Activated naive CD8-positive, alpha-beta T cell treated with anti-CD3 and anti-CD28 coated beads for 36 hours (primary cell): ENCODE measurements at places on chromosomes 5 and 9. TPM values are rescaled to one million over a fixed set of nuclear protein-coding genes. Genes with fewer than 3 reads are reported as not detected.

GRCh38 chr5:163565931-163566608, 60.7 kb downstream of the MAT2B start:
- peak; percentile 33 for DNase-seq

DNA sequence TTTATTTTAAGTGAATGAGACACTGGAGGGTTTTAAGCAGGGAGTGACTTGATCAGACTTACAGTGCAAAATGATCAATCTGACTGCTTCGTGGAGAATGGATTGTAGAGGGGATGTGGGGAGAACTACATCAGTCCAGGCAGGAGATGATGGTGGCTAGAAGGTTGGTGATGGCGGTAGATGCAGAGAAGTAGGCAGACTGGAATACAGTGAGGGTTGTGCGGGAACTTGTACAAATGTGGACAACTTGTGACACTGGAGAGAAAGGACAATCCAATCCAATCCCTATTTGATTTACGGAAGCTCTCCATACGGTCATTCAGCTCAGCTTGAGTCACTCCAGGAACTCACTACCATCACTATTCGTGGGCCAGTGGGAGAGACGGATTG, 593 bp downstream of the TIGD6 start:
- DNase-seq: no peak

DNA sequence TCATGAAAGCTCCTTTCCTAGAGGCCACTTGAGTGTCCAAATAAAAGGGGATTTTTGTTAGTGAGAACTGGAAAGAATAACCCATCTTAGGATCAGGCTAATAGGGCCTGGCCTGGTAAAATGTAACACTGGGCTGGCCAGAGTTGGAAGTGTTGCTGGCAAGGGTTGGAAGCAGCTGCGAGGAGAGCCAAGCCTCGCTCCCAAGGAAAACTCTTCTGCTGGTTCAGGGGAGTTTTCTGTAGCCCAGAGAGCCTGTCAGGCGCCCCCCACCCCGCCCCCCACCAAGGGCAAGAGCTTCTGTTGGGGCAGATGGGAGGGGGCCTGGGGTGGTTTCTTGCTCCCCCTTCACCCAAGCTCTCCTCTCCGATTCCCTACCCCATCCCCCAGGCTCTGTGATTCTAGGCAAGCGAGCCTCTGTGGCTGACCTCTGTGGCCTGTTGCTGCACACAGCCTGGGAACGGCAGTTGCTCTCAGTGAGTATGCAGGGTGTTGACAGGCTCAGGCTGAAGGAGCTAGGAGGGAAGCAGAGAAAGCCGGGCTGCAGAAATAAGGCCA, 547.8 kb downstream of the CCDC171 start:
- no peak for DNase-seq

DNA sequence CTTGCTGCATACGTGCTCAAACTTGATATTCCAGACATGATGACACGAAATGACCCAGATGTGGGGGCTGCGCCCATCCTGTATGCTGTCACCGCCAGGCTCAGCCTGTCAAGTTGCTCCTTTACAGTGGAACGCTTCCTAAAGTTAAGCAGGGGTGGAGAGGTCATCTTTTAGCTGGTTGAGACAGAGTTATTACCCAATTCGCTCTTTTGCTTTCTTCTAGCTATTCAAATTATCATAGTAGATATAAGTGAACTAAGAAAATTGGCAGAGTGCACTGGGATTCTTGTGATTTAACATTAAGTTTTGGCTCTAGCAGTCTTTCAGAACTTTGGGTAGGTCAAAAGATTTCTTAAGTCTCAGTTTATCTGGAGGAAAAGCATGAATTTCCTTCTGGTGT, 69.8 kb upstream of the BASP1 start:
- no peak for DNase-seq

MZB1 gene
- 10.6 TPM for total RNA-seq

CD274 gene
- total RNA-seq: 22.0 TPM

F2R gene
- total RNA-seq: 2.8 TPM

PTGS1 gene
- total RNA-seq: 0.62 TPM

FGD3 gene
- 41.5 TPM for total RNA-seq
